Right atrium auricular region (tissue), 2 donors: ENCODE measurements at places on chromosomes 5 and 9. TPM values are rescaled to one million over a fixed set of nuclear protein-coding genes. Genes with fewer than 3 reads are reported as not detected.

GRCh38 chr9:95116808-95117204, 200.7 kb downstream of the FANCC start:
- no peak for DNase-seq

DNA sequence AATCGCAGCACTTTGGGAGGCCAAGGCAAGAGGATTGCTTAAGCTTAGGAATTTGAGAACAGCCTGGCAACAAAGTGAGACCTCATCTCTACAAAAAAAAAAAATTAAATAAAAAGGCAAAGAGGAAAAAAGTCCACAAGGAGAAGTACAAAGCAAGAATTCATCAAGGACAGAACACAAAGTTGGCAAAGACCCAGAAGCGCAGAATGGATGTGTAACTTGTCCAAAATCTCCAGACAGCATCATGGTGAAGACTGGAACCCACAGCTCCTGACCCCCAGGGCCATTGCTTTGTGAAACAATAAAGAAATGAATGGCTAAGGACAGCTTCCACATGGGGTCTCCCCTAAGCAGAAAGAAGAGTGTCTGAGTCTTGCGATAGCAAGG, 7.8 kb downstream of the HSD17B3 start:
- DNase-seq, result no peak

- no peak for DNase-seq
Observed at GRCh38 chr5:149127394-149127955, 13.8 kb upstream of the ABLIM3 start.

GRCh38 chr9:16147726-16148125, 594.9 kb downstream of the CCDC171 start:
- no peak for DNase-seq

DNA sequence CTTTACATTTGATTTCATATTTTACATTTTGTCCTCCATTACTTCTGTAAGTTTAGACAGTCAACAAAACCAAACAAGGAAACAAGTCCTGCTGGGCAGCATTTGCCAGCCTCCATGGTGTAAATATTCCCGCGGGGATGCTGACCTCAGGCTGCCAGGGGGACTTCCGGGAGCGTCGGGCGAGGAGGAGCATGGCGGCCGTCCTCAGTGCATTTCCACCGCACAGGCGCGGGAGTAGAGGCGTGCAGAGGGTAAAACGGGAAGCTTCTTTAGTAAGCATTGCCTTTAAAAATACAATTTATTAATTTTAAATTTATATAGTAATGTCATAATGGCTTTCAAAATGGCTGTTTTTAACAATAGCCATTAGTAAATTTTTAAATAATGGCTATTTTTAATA, 385.3 kb upstream of the IRX4 start:
- no peak for DNase-seq

DNA sequence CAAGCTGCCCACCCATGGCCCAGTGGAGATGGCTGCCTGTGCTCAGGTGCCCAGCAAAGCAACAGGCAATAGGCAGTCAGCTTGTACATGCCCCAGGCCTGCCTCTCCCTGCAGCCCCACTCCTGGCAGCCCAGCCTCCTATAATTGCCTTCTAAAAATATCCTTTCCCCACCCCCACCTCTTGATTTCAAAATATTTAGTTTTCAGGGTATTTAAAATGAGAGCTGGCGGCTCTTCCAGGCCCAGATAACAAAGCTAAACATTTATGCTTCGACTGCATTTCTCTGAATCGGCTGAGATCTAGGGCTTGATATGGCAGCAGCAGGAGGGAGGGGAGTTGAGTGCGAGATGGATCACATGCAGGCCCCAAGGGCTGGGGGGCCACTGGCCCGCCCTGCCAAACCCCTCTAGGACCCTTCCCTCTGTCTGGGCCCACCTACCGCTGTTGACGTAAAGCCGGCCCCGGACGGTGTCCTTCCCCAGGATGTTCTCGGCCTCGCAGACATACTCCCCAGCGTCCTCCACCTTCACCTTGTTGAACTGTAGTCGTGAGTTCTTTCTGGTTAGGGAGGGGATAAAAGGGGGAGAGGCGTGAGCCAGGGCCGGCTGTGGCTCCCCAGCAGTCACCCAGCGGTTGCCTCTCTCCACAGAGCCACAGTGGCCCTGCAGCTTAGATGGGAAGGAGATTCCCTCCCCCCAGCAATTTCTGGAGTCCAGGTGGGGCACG, 85.0 kb downstream of the PSD2 start:
- no peak for DNase-seq

DNA sequence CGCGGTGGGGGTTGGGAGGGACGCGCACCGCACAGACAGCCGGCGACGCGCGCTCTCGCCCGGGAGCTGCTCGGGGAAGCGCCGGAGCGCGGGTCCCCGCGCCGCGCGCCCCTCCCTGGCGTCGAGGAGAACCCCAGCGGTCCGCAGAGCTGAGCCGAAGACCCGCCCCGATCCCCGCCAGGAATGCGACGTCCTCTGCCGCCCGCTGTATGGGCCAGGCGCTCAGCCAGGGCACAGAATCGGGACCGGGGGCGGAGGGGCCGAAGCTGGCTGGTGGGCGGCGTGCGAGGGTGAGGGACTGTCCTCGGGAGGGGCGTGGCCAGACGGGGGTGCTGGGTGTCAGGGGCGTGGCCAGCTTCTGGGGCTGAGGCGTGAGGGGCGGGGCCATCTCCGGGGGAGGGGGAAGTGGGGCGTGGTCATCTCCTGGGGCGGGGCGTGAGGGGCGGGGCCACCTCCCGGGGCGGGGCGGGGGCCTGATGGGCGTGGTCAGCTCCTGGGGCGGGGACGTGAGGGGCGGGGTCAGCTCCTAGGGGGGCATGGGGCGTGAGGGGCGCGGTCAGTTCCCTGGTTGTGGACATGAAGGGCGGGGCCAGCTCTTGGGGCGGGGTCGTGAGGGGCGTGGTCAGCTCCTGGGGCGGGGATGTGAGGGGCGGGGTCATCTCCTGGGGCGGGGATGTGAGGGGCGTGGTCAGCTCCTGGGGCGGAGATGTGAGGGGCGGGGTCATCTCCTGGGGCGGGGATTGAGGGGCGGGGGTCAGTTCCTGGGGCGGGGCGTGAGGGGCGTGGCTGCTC, 965 bp downstream of the PTGDS start:
- DNase-seq, result no peak

GRCh38 chr5:168661593-168662485, 82.7 kb upstream of the PANK3 start:
- no peak for DNase-seq

Gene TPM2
- 599 TPM for total RNA-seq

Gene F2RL2
- total RNA-seq, result 0.44 TPM
